Umbilical cord (tissue), 2 donors: ENCODE measurements at places on chromosomes 6 and 20. TPM values are rescaled to one million over a fixed set of nuclear protein-coding genes. Genes with fewer than 3 reads are reported as not detected.
A peak's percentile ranks its signal among the peaks of the same experiment; 100 is the strongest.

- no peak for DNase-seq
These were observed 63.7 kb downstream of the MTFR2 start for GRCh38 chr6:136186363-136186762.

- DNase-seq: no peak
These were observed 99.7 kb downstream of the JPH2 start for GRCh38 chr20:44087051-44087856.

- no peak for DNase-seq
These were observed 8.3 kb upstream of the KIF25 start for GRCh38 chr6:167988945-167989841.

- DNase-seq: no peak
These were observed 244.7 kb downstream of the CDKAL1 start for GRCh38 chr6:20778912-20779311.

- no peak for DNase-seq
These were observed 65.2 kb downstream of the PRL start for GRCh38 chr6:22231616-22232015.

DNA sequence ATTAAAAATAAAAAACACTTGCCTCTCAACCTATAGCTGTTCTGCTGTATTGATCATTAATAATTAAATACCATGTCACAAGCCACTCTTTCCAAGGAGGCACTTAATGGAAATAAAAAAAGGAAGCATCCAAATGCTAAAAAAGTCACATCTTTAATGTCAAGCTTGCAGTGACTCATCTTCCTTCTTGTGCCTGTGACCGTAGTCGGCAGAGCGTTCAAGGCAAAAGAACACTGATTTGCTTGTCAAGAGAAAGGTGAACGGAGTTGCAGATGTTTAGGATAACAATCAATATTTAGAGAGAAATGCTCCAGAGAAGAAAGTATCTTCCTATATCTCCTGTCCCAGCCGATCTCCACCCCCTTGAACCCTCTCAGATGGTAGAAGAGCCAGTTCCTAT is 341.0 kb upstream of the OPRM1 start:
- DNase-seq: no peak

DNA sequence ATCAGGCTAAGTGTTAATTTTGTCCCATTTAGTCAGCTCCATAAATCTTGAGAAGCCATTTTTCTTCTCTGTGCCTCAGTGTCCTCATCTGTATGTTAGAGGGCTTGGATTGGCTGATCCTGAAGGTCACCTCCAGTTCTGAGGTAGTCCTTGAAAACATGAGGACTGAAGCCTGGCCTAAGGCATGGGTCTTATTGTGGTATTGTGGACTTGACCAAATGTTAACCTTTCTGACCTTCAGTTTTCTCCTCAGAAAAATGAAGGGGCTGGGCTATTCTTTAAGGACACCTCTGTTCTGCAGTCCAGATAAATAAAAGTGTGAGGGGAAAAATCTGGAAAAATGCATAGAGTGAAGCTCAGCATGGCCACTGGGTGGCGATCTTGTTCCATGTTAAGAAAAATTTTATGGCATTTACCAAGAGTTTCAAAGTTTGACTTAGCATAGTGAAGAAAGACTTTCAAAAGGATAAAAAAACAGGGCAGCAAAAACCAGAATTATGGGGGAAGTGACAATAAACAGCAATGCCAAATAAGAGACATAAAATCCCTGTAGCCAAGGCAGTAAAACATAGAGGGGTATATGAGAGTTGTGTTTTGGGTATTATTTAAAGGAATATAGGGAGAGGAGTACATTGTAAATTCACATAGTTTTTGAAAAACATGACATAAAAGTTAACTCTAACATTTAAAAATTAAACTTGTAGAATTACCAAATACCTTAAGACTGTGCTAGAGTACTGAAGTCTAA is 13.2 kb upstream of the TFB1M start:
- peak; percentile 76 for DNase-seq

GRCh38 chr6:112936504-112936903 is 589.4 kb downstream of the RFPL4B start:
- DNase-seq: peak; percentile 53

DNA sequence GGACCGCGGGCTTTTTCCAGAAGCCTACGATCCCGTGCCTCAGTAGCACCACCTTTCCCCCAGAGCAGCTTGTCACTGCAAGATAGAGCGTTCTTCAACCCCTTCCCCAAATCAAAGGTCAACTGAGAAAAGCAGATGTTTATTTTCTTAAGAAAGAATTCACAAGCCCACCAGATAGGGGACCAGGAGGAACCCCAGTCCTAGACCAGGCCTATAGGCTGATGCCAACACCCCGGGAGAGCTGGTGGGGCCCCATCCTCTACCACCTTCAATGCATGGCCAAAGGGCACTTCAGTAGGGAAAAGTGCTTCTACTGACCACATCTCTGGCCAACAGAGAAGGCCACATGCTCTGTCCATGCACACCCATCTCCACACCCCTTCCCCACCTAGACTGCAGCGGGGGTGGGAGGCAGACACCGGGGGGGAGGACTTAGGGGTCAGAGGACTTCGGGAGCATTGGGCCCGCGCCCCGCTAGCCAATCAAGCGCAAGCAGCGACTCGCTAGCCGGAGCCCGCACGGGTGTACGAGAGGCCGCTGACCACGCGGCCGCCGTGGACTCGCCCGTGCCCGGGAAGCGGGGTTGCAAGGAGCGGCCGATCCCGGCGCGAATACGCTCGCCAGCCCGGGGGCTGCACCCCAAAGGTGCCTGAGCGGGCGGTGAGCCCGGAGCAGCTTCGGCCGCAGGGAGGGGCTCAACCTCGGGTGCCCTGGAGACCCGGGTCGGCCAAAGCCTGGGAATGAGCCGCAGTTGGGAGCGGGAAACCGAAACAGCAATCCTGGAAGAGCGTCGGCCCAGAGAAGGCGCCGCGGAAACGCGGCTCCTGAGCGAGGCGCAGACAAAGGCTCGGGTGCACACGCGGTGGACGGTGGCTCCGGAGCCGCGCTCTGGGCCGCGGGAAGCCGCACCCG is 2.8 kb downstream of the PDE10A start:
- no peak for DNase-seq

GRCh38 chr20:12927489-12927888 is 81.3 kb upstream of the SPTLC3 start:
- no peak for DNase-seq

GRCh38 chr6:130872250-130873095 is 45.3 kb downstream of the SMLR1 start:
- peak; percentile 63 for DNase-seq

DNA sequence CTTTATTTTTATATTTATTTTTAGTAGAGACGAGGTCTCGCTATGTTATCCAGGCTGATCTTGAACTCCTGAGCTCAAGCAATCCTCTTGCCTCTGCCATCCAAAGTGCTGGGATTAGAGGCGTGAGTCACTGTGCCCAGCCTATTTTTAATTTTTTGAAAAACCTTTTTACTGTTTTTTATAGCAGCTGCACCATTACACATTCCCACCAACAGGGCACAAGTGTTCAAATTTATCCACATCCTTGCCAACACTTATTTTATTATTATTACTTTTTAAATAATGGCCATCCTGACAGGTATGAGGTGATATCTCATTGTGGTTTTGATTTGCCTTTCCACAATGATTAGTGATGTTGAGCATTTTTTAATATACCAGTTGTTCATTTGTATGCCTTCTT is 42.5 kb downstream of the PACSIN1 start:
- no peak for DNase-seq

- DNase-seq: peak; percentile 31
These were observed 46.8 kb downstream of the PYGB start for GRCh38 chr20:25294459-25295385.

DNA sequence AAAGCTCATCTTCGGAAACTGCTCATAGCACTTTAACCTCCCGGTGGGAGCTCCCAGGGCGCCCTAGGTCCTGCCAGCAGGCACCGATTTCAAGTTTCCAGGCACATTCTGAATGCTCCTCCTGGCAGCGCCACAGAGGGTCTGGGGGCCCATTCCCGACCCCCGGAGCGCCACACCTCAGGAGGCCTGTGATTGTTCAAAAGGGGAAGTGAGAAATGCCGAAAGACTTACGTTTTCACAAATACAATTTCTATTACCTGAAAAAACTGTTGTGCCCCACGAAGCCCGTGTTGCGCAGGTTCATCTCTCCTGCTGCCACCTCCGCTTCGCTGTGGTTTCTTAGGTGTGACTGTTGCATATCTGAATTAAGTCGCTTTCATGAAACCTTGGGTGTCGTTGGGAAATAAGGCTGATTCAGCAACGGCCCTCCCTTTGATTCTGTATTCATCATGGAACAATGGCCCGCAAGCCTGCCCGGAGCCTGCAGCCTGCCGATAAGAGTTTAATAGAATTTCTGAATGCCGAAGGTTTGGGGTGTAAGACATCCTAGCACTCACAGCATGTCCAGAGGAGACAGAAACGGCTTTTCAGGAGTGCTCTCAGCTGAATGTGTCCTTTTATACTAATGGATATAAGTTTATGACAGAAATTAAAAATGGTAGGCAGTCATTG is 1.9 kb upstream of the MYT1 start:
- DNase-seq: no peak

DNA sequence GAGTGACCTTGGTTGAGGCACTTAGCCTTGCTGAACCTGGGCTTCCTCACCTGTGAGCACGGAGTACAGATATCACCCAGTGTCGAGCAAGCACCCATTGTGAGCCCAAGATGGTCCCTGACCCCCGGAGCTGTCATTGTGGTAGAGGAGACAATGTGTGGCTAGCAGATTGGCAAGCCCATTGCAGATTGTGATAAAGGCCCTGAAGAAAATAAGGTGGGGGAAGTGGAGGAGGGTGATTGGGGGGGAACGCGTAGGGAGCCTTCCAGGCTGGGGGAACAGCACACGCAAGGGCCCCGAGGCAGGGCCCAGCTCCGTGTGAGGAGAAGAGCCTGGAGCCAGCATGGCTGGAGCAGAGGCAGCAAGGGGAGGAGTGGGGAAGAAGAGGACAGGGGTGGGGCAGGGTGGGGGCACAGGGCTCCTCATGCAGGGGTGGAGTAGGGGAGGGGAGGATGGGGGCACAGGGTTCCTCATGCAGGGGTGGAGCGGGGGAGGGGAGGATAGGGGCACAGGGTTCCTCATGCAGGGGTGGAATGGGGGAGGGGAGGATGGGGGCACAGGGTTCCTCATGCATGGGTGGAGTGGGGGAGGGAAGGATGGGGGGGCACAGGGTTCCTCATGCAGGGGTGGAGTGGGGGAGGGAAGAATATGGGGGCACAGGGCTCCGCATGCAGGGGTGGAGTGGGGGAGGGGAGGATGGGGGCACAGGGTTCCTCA is 7.0 kb downstream of the CEBPB start:
- no peak for DNase-seq

GRCh38 chr6:150323205-150323604 is 45.6 kb upstream of the IYD start:
- DNase-seq: peak; percentile 18

DNA sequence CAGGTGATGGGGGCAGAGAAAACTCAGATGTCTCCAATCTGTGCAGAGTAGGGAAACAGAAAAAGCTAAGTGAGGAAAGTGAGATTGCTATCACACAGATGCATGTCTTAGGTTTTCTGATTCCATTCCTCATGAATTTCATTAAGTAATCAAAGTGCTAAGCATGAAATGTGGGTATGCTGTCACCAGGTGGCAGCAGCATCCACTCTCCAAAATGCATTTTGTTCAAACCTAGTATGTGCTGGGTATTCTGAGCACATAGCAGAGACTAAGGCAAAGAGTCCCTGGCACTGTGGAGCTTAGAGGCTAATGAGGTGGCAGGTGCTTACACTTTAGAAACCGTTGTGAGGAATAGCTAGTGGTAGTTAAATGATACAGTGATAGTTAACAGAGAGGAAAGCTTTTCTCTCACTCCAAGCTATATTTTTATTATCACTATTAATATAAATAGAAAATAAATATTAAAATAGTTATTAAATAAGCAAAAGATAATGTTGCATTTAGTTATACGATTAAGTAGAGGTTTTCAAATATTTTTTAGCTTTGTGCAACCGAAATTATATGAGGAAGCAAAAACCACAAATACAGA is 179.5 kb downstream of the CDH26 start:
- no peak for DNase-seq

DNA sequence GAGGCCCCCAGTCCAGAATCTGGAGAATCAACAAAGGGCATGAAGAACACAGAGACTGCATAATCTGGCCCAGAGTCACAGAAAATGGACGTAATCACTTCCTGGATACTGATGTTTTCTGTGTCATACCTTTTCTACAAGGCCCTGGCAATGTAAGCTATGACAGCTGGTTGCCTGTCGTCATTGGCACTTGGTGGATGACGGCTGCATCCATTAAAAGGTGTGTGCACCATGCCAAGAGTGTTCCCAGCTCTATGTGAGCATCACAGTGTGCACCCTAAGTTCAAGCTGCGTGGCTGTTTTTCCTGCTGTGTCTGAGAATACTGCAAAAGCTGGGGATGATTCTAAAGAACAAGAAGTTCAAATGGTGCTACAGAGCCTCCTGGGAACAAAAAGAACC is 275.2 kb upstream of the CNR1 start:
- no peak for DNase-seq

The HRH3 gene
- not detected for total RNA-seq

The HAO1 gene
- not detected for total RNA-seq

The GRIK2 gene
- total RNA-seq: 38.5 TPM

The BPI gene
- not detected for total RNA-seq

The HEY2 gene
- 37.6 TPM for total RNA-seq

The LY86 gene
- total RNA-seq: 2.2 TPM

The ARMH2 gene
- total RNA-seq: not detected

The TMEM74B gene
- total RNA-seq: 3.4 TPM

The SOX4 gene
- total RNA-seq: 48.2 TPM

The PYGB gene
- total RNA-seq: 56.6 TPM

The C20orf202 gene
- 1.2 TPM for total RNA-seq

The TP53TG5 gene
- total RNA-seq: 32.0 TPM
